Left lobe of liver (tissue), 2 donors: ENCODE measurements at places on chromosomes 2 and 18. TPM values are rescaled to one million over a fixed set of nuclear protein-coding genes. Genes with fewer than 3 reads are reported as not detected.

Gene DSEL
- 2.5 TPM for total RNA-seq

Gene ACYP2
- 20.4 TPM for total RNA-seq

Gene GNAL
- total RNA-seq, result 1.3 TPM

Gene ARHGEF33
- total RNA-seq, result 0.10 TPM

Gene ITGB6
- 0.18 TPM for total RNA-seq

Gene KLHL14
- not detected for total RNA-seq

- DNase-seq, result no peak
Measured at GRCh38 chr2:50782543-50782942, 249.4 kb downstream of the NRXN1 start.

GRCh38 chr2:37375741-37376288 is 31.4 kb downstream of the QPCT start:
- DNase-seq, result no peak

DNA sequence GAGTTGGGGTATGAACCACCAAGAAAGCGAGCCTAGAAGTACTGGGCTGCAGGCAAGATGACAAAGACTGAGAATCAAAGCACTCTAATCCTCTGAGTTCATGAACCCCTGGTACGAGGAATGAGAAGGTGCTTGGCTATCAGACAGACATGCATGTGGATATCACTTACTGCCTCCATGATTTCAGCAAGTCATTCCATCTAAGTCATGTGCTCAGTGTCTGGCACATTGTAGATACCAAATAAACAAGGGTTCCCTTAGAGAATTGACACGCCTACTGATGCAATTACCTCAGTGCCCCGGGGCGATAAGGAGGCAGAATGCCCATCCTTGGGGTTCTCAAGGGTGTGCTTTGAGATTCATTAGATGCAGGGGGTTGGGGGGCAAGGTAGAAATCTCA is 125.6 kb upstream of the PKDCC start:
- no peak for DNase-seq

GRCh38 chr2:20050646-20051531 is 539 bp downstream of the LAPTM4A start:
- peak; percentile 75 for DNase-seq

GRCh38 chr2:119702203-119702917 is 23.4 kb downstream of the TMEM177 start:
- DNase-seq, result no peak

DNA sequence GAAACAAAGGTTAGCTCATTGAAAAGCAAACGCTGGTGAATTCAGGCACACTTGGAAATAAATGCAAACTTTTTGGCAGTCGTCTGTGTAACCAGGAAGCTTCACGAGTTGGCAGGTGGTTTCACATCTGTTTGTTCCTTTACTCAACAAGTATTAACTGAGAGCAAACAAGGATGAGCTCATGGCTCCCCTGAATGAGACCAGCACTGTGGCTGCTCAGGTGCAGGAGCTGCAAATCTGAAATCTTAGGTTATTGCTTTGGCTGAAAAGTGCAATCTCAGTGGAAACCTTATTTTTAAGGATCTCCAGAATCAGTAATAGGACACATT is 46.3 kb downstream of the SH3RF3 start:
- no peak for DNase-seq

- no peak for DNase-seq
Measured at GRCh38 chr2:203893840-203894239, 26.3 kb downstream of the CTLA4 start.

DNA sequence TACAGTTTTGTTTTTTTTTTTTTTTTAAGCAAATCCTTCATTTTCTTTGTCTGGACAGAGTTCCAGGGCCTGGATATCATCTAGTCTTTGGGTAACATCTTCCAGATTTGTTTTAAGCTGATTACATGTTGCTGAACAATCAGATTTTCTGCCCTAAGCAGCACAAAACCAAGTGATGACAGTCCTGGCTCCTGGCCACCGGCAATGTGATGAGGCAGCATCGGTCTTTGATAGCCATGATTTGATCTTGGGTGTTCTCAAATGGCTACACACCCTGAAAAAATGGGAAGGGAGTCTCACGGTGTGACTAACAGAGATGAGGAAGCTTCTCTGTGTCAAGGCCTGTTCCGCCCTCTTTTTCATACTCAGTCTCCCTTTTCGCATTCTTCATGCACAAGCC is 708.6 kb upstream of the ZEB2 start:
- no peak for DNase-seq
